ENCODE measurements at places on chromosomes 2 and 18.

DNA sequence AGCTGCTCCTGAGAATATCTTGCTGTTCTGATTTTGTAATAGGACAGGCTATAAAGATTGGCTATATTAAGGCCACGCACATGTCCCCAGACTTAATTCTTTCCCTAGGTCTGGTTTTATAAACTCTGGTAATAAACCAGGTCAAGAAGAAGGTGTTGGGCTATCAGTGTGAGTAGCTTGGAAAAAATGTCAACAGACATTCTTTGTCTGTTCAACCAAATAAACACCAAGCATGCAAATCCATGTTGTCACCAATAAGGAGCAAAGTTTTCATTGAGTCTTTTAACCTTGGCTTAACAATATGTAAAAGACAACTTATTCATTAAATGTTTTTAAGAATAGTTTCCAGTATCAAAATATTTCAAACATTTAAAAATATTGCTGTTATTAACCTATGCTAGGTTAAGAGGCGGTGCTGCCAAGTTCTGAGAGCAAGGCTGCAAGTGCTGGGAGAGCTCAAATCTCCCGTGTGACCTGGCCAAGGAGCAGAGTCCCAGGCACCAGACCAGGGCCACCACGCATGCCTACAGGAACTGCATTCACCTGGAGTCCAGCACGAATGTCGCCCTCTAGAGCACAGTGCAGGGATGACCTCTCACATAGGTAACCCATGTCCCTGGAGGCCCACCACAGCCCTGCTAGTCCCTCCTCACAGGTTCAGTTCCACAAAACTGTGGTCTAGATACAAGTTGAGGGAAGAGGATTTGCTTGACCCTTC lies 120.5 kb upstream of the POU3F3 start:
- peak; percentile 24 for DNase-seq

DNA sequence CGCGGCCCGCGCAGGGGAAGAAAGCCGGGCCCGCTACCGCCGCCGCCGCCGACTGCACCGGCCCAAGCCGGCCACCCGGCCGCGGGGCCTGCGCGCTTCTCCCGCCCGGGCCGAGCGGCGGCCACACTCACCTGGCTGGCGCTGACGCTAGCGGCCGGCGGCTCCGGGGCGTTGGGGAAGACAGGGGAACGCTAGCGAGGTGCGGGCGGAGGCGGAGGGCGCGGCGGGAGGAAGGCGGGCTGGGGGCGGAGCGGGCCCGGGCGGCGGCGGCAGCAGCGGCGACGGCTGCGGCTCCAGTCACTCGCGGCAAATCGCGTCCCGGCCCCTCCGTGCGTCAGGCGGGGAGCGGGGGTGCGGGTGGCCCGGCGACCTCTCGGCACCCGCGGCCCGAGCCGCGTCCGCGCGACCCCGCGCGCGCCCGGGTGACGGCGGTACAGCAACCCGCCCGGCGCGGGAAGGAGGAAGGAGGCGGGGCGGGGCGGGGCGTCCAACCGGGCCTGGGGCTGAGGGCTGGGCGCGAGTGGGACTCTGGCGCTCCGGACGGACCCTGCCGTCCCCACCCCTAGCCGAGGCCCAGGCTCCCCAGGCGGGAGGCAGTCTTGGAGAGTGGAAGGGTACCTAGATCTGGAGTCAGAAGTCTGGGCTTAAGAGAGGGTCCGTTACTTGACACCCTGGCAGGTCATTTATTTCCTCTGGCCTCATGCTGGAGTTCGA lies at the start of gene SESTD1:
TSS of gene SESTD1 (minus strand) at position 465 of the 714 bp plus-strand sequence. CDS start 72,991 bp downstream, outside the sequence.
- DNase-seq, result peak; percentile 72

DNA sequence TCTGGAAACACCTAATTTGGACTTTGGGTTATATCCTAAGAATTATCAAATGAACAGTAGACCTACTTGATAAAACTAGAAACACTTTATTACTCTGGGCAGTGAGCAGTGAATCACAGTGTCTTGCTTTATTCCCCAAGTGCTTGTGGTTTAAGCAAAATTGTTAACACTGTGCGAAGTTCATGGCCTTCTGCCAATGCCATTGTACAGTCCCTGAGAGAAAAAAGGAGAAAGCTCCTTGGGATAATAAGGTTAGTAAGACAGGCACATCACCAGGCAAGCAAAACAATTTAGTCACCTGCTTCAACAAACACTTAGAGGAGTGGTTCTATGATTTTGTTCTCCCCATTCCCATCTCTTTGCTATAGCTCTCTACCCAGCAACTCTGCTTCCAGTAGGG lies 39.8 kb downstream of the ADCYAP1 start:
- DNase-seq, result no peak

DNA sequence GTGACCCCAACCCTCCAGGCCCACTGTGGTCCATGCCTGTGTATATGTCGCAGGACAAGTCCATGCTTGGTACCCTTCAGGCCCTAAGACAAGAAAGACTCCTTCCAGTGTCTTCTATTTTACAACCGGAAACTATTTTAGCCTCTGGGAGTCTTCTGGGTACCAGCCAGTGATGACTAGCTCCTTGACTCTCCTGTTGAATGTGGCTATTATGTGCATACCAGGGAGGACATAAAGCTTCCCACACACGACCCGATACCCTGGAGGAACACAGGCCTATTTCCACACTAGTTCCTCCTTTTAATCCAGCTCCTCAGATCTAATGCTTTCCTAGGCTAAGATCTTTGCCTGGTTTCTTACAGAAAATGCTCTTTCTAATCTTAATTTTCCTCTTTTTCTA lies 178.1 kb downstream of the NCKAP5 start:
- DNase-seq, result no peak

DNA sequence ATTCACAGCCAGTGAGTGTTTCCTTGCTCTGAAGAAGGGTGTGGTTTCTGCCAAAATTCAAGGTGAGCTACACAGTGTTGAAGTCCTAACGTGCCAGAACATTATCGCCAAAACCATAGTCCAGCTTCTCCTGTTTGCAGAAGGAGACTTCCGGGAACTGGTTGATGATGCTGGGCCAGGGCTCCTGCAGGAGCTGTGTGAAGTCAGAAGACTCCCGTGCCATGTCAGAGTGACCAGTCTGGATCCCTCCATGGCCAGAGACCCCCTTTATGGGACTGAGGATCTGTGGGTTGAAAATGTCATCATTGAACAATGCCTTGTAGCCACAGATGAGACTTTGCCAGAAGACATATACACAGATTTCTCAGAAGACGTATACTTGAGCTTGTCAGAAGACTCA lies 96.0 kb upstream of the RAB12 start:
- DNase-seq, result no peak

DNA sequence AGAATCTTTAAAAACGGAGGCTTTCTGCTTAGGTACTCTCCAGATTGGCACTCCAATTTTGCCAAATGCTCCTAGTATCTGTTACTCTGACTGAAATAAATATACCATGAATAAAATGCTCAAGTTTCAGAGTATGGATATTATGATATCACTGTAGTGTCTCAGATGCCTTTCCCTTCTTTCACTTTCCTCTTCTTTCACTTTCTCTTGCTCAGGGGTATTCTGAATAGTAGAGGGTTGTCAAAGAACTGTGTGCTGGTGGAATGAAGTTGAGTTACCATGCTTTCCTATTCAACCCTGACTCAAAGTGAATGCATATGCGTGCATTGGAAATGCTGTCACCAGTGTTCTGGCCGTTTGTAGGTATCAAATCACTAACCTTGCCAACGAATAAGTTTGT lies 1015.2 kb upstream of the FANCL start:
- DNase-seq, result no peak

- DNase-seq, result no peak
Measured at GRCh38 chr2:109629867-109630266, 15.7 kb downstream of the SOWAHC start.

DNA sequence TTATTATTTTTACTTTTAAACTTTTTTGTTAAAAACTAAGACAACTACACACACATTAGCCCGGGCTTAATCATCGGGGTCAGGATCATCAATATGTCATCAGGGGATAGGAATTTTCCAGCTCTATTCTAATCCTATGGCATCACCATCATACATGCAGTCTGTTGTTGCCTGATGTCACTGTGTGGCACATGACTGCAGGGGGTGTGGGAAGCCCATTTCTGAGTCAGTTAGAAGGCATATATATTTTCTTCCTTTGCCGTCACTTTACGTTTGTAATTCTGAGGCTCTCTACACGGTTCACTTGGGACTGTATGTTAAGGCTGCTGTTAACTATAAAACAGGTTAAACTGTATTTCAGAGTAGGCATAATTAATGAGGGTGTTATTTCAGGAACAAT lies 144.4 kb upstream of the ITGA6 start:
- no peak for DNase-seq

GRCh38 chr2:222451224-222451674 lies 26.9 kb downstream of the SGPP2 start:
- no peak for DNase-seq

DNA sequence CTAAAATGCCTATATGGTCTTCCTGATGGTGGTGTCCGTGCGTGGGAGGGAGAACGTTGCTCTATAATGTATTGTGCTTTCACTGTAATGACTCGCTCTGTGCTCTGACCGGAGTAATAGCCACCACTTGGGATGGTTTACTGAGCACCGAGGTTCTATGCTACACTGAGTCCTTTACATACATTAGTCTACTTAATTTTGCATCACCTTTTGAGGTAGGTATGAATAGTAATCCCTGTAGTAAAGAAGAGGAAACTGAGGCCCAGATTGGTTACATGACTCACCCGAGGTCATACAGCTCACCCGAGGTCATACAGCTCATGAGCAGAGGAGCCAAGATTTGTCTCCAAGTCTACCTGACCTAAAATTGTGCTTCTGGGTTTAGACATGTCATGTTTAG lies 79.5 kb downstream of the ARMC9 start:
- no peak for DNase-seq

GRCh38 chr2:238231251-238231793 lies 8.5 kb downstream of the HES6 start:
- peak; percentile 87 for DNase-seq

GRCh38 chr2:155836439-155836838 lies 496.1 kb downstream of the NR4A2 start:
- DNase-seq, result no peak

DNA sequence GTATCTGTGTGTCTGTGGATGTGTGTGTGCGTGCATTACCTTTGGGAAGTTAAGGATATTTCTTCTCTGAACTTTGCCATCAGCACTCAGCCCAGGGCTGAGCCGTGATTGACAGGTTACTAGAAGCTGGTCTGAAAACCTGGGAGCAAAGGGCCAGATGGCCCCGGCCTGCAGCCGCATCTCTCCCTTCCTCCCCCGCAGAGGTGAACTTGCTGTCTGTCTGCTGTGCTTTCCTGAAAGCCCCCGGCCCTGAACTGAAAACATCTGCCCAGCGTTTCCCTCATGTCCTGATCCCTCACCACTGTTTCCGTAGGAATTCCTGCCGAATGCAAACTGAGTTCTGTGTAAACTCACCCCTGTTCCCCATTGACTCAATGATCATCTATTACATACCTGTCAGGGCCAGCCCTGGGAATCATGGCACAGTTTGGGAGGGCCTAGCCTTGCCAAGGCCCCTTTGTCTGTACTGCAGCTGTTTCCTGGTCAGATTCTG lies 45.8 kb downstream of the MYCN start:
- DNase-seq, result no peak

Data from activated naive CD4-positive, alpha-beta T cell treated with anti-CD3 and anti-CD28 coated beads, Interleukin-2, amount 10 ng/mL, durations not matched to agents 7 days and 5 days (primary cell).